ENCODE measurements at places on chromosomes 12 and 14.

- DNase-seq = no peak
Observed at GRCh38 chr12:41188841-41189394, 798 bp downstream of the PDZRN4 start.

DNA sequence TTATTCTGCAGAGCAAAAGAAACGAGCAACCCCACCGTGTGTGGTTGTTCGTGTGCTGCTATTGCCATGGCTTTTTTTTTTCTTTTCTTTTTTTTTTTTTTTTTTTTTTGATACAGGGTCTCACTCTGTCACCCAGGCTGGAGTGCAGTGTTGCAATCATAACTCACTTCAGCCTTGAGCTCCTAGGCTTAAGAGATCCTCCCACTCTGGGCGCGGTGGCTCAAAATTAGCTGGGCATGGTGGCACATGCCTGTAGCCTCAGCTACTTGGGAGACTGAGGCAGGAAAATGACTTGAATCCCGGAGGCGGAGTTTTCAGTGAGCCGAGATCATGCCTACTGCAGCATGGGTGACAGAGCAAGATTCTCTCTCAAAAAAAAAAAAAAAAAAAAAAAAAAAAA is 144.2 kb downstream of the ESR2 start:
- DNase-seq = no peak

DNA sequence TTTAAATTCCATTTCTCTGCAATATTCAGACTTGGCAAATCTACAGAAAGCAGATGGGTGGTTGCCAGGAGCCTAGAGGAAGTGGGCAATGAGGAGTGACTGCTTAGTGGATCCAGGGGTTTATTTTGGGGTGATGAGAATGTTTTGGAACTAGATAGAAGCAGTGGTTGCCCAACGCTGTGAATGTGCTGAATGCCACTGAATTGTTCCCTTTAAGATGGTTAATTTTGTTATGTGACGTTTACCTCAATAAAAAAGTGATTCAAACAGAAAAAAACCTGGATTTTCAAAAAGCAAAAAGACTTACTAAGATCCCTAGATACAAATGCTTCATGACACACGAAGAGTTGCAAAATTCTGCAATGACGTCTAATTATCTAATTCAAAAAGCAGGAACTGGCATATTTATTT is 34.2 kb downstream of the DAO start:
- DNase-seq = no peak

- peak; percentile 36 for DNase-seq
Observed at GRCh38 chr12:41190338-41190737, 2.2 kb downstream of the PDZRN4 start.

- DNase-seq = peak; percentile 19
Observed at GRCh38 chr14:102248121-102248520, 56.8 kb downstream of the MOK start.

DNA sequence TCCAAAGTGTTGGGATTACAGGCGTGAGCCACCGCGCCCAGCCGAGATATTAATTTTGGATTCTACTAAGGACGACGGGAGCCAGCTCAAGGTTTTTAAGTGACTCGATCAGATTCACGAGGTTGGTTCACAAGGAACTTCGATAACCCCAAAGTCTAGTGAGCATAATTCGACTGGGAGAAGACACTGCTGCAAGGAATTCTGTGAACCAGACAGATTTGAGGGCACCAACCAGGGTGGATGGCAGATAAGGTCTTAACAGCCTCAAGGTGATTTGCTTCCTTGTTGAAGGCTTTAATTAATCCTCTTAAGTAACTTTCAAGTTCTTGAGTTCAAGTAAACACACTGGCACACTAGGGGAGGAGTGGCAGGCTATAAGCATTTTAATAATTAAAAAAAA is 1.1 kb upstream of the KLHDC2 start:
- no peak for DNase-seq

DNA sequence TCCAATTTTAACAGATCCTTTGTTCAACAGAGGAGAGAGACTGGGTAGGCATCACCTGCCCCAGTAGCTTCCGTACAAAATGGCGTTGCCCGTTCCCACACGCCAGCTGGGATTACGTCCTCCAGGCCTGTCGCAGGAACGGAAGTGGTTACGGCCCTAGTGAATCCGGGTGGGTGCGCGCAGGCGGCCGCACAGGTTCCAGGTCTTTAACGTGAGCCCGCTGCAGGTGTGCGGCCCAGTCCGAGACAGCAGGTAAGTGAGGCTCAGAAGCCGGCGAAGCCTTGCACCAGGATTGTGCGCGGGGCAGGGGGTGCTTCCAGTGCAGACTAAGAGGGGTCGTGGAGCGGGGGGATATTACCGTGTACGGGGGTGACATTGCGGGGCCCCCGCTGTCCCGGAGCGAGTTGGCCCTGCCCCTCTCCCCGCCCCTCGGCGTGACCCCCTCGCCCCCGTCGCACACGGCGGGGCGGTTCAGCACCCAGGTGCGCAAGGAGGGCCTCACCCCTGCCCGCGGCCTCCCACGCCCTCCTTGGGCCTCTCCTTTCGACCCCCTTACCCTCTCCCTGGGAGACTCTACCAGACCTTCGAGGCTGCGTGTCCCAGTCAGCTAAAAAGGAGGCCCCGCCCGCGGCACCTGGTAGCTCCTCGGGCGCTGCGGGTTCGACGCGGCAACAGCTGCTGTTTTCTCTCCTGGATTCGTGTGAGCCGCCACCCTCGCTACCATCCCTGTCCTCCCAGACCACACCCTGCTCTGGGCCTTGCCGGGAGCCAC is at the start of gene EXD2:
Gene EXD2 (plus strand): TSS at position 159 of the 772 bp plus-strand sequence. CDS start 17,973 bp downstream, outside the sequence.
- DNase-seq = peak; percentile 77

DNA sequence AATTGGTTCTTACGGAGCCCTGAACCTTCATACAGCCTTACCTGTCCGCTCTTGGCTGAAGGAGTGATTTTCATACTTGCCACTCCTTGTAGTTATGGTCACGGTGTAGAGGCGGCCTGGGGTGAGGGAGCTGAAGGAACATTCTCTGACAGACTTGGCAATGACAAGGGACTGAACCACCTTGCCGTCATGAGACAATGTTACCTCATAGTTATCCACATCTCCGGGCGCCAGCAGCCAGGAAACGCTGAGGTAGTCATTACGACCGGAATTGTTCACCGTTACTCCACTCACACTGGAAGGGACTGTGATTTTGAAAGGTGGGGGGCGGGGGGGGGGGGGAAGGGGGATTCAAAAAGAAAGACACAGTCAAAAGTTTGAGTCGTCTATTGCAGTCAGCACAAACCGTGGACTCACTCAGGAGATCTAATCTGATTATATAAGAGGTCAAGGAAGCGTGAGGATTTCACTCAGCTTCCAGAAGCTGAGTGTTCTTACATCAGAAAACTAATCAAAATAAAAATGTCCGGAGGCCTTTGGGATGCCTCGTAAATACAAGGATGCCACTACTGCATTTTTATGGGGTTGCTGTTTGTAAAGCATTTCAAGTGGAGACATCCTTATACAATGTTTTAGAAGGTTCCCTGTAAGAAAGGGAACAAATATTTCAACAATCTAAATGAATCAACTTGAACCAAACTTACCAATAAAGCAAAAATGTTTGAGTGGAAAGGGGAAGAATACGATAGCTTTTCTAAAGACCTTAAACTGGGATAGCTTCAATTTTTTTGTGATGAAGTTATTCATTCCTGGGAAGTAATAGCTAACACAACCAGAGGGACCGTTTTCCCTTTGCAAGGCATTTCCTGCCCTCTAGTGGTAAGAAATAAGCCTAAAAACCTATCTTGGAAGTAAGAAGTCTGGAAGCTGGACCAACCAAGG is 60.6 kb downstream of the PTPRB start:
- peak; percentile 85 for DNase-seq
